ENCODE measurements at places on chromosomes 5 and 9.

DNA sequence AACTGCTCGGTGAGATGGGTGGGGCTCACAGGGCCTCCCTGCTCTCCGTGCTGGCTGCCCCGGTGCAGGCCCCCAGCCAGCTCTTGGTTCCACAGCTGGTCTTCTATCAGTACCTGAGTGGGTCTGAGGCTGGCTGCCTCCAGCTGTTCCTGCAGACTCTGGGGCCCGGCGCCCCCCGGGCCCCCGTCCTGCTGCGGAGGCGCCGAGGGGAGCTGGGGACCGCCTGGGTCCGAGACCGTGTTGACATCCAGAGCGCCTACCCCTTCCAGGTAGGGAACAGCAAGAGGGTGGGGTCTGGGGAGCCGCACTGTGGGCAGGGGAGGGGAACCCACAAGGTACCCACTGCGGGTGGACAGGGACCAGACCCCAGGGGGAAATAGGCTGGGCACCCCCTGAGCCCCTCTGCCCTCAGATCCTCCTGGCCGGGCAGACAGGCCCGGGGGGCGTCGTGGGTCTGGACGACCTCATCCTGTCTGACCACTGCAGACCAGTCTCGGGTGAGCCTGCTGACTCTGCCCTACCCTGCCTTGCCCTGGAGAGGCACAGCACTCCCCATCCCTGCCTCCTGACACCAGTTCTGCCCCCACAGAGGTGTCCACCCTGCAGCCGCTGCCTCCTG lies 2.8 kb downstream of the MAMDC4 start:
- no peak for DNase-seq

DNA sequence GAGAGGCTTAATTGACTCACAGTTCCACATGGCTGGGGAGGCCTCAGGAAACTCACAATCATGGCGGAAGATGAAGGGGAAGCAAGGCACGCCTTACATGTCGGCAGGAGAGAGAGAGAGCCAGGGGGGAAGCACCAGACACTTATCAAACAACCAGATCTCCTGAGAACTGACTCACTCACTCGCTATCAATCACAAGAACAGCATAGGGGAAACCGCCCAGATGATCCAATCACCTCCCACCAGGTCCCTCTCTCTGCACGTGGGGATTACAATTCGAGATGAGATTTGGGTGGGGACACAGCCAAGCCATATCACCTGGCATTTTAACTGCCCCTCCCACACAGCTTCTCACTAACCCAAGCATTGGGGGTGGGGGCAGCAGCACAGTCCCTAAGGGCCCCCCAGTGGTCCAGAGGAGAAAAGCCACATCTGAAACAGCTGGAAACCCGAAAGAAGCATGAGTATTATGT lies 76.1 kb upstream of the ASS1 start:
- peak; percentile 28 for DNase-seq

DNA sequence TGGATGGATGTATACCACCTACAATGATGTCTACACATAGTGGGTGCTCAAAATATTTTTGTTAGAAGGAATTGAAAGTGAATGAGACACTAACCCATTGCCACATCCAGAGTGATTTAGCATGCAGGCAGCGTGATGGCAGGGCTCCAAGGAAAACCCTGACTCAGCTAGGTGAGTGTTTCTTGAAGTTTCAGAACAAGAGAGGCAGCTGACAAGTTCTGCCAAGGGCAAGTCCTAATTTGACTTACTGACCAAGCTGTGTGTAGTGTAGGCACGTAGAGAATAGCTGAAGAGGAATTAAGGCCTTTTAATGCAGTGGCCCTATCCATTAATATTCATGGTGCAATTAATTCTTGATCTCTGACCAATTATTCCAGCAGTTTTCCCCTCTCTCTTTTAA lies 107.8 kb upstream of the ATP10B start:
- no peak for DNase-seq

DNA sequence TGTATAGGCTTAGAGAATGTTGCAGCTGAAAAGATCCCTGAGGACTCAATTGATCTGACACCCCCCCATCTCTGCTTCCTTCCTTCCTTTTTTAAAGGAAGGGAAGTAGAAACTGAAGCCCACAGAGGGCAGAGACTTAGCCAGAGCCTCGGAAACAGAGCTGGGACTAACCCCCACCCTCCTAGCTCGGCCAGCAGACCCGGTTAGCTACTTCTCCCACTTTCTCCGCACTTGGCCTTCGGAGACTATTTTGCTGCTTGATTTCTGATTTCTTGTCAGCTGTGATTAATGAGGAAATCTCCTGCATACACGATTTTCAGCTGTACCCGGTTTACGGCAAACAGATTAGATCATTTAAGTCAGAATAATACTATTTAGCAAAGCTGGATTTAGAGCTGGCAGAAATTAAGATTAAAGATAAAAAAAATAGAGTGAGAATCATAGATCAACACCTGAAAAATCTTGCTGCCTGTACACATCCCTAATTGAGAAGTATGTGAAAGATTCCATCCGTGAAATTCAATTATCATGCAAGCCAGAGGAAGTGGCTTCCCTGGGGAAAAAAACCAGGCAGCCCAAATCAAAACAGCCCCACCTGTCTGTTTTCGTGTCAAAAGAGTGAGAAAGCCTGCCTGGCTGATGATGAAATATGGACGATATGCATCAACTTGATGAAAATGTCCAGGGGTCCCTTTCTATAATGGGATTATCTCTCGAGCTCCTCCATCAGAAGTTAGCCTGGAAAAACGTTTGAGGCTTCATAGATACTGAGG lies 159.5 kb upstream of the SHB start:
- no peak for DNase-seq
